Caudate nucleus (tissue), 63 donors: ENCODE measurements at places on chromosomes 2 and 18.

- DNase-seq, result no peak
Measured at GRCh38 chr2:211367293-211367692, 810.9 kb downstream of the CPS1 start.

DNA sequence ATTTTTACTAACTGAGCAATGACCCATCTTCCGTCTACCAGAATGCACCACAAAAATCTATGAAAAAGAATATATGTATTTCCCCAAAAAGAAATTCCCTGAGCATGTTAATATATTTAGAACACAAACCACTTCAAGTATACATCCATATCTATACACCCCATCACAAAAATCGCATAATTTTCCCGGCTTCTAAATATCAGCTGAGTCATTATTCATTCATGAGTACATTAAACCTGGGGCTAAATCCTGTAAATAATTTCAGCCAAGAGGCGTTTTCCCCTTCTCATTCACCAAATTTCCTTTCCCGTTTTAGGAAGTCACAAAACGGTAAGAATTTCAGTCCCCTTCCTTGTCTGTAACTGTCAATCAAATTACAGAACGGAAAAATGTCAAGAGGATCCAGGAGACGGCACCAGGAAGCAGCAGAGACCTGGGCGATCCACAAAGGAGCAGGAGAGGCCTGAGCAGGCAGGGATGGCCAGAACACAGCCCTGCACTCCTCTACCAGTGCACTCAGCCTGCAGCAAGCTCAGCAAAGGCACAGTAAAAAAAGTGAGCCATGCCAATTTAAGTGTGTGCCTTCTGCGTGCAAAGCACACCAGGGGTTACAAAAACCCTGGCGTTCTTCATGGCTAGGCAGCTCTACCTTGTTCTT lies 300.7 kb downstream of the TCF4 start:
- DNase-seq, result no peak

GRCh38 chr2:239599299-239599698 lies 198.5 kb upstream of the HDAC4 start:
- no peak for DNase-seq

GRCh38 chr18:37402735-37403099 lies 162.9 kb downstream of the CELF4 start:
- DNase-seq, result no peak

GRCh38 chr2:121360566-121361300 lies 75.7 kb upstream of the TFCP2L1 start:
- DNase-seq, result no peak

DNA sequence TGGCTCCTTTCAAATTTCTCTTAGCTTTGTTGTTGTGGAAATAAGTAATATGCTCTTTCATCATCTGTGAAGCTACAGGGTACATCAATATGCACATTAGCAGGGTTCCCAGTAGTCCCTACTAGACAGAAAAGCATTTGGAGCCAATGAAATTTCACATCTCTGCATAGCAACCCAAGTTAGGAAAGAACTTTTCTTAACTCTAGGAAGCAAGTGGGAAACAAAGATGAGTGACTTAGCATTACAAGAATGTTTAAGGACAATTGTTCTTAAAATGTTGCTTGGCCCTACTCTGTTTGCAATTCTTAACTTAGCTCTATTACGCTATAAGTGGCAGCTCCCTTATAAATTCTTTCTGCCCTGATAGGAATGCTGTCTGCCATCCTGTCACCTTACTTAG lies 39.6 kb downstream of the ZEB2 start:
- no peak for DNase-seq

DNA sequence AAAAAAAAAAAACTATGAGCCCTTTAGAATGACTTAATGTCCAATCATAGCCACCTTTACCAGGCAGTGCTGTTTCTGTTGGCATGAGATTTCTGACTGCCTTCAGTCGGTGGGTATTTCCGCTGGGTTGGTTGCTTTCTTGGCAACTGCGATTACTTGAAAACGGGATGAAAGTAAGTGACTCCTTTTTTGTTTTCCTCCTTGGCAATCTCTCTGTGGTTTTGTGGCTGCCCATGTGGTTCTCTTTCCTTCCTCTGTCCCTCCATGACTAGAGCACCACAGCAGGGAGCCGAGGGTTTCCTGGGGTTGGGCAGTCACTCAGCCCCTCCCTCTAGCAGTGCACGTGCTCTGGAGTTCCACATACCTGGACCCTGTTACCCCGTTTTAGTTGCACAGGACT lies 112.1 kb downstream of the KLHL29 start:
- DNase-seq, result no peak

DNA sequence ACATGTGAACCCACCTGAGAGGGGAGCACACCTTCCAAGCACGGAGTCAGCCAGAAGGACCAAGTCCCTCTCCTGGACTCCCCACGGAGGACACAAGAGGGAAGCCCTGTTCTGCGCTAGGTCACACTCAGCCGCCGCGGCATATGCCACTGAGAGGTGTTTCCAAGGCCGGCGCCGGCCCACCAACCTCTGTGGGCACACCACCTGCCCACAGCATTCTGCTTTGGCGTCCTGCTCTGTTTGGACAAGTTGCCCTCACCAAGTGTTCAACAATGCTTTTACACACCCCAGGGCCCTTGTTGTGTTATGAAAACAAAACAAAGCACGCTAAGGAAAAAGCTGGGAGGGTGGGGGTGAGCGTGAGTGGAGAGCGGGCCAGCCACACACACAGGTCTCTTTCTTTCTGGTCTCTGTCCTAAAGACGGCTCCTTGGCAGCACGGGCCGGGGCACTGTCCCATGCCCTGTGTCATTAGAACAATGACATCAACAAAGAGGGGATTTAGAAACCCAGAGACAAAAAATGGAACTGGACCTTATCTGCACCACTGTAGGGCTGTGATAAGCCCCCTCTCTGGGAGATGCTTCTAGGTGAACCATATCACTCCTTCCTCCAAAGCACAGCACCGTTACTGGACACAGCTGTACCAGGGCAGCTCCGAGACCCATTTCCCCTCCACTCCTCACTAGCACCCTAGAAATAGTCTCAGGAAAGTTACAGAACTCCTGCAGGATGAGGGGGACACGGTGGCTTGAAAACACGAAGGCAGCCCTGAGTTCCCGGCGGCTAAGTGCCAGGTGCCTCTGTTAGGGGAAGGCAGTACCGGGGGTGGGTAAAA lies 17.0 kb downstream of the SMAD7 start:
- DNase-seq, result no peak

DNA sequence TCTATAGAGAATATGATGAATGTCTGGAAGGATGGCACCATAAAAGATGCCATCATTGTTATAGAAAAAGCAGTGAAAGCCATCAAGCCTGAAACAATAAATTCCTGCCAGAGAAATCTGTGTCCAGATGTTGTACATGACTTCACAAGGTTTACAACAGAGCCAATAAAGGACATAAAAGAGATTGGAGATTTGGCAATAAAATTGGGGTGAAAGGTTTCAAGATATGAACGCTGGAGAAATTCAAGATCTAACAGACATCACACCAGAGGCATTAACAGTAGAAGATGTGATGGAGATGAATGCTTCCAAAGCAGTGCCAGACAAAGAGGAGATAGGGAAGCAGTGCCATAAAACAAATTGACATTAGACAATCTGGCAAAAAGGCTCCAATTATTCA lies 518.8 kb upstream of the ACVR2A start:
- no peak for DNase-seq
